ENCODE measurements at places on chromosomes 1 and 21. TPM values are rescaled to one million over a fixed set of nuclear protein-coding genes. Genes with fewer than 3 reads are reported as not detected.

DNA sequence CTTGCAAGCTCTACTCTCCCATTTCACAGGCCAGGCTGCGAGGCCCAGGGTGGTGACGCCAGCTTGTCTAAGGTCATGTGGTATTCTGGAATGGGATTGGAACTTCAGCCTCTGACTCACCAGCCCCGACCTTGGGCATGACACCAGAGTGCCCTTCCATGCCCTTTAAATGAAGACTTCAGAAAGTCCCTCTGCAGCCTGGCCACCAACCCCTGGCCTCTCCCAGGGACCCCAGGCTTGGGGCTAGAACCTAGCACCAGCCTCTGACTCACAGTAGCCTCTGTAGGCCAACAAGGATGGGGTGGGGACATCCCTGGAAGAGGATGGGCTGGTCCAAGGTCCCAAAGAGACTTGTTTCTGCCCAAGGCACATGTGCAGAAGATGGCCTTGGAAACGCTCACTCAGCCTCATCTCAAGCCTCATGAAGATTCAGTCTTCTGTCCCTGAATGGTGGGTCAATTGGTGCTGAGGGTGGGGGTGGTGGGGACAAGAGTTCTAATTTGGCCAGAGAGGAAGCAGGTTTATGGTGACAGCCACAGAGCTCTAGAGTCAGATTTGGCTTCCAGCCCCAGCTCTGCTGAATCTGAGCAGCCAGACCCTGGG is 36.1 kb upstream of the RUNX3 start:
- no peak for DNase-seq

GRCh38 chr1:228459091-228459993 is 27.8 kb upstream of the RNF187 start:
- no peak for DNase-seq

DNA sequence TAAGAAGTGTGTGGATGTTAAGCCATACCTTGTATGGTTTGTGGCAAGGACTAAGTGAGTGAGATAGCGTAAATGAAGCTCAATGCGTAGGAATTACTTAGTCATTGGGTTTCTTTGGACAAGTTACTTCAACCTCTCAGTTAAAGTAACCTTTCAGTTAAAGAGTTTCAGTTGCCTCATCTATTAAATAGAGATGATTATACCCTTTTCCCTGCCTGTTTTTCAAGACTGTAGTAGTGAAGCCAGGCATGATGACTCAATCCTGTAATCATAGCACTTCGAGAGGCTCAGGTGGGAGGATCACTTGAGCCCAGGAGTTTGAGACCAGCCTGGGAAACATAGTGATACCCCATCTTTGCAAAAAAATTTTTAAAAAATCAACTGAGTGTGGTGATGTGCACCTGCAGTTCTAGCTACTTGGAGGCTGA is 6.3 kb downstream of the ZMPSTE24 start:
- DNase-seq, result no peak

- peak; percentile 94 for DNase-seq
Measured at GRCh38 chr1:213987422-213987926, 299 bp upstream of the PROX1 start.

DNA sequence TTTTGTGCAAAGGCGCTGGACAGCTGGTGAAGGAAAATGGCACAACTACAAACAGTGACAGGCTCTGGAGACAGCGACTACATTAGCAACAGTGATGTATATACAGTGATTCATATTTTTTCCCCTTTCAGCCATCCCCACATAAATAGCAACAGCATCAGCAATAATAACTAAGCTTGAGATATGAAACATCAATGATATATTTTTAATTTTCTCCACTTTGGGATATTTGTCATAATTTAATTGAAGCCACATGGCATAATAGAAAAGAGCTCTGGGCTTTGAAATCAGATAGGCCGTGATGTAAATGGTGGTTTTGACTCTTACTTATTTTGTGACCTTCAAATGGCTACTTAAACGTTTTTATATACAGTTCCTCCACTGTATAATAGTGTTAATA is 764.3 kb upstream of the PRMT6 start:
- no peak for DNase-seq

GRCh38 chr1:232423591-232423990 is 206.3 kb downstream of the SIPA1L2 start:
- DNase-seq, result no peak

- no peak for DNase-seq
Measured at GRCh38 chr1:62304515-62304914, 14.7 kb downstream of the KANK4 start.

DNA sequence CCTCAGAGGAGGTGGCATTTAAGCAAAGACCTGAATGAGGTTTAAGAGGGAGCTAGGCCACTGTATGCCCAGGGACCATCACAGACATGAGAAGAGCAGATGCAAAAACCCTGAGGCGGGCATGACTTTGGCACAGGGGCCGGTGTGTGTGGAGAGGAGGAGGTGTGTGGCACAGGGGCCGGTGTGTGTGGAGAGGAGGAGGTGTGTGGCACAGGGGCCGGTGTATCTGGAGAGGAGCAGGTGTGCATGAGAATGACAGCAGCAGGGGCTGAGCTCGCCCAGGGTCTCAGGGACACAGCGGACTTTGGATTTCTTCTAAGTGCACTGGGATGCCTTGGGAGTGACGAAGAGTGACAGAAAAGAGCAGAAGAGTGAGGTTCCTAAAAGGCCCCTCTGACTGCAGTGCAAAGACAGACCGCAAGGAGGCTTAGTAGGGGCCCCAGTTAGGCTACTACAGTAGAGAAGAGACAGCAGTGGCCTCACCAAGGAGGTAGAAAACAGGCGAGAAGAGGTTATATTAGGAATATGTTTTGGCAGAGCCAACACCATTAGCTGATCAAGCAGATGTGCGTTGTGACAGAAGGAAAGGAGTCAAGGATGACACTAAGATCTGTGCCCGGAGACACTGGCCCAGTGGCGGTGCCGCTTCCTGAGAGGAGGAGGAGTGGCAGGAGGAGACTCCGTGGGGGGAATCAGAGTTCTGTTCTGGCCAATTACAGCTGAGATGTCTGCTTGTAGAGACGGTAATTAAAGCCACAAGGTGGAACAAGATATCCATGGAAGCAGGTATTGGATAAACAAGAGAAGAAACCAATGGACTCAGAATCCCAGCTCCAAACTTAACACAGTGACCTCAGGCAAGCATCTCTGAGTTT is 18.4 kb downstream of the ZBTB17 start:
- DNase-seq, result no peak

DNA sequence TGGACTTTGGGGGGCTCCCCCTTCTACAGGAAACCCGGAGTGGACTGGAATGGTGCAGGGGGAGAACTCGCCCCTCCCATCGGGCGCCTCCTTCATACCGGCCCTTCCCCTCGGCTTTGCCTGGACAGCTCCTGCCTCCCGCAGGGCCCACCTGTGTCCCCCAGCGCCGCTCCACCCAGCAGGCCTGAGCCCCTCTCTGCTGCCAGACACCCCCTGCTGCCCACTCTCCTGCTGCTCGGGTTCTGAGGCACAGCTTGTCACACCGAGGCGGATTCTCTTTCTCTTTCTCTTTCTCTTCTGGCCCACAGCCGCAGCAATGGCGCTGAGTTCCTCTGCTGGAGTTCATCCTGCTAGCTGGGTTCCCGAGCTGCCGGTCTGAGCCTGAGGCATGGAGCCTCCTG is at the start of gene TNFRSF14:
TNFRSF14 (plus strand) TSS at position 95 of the 401 bp plus-strand sequence; CDS start at position 389, 294 bp downstream.
- DNase-seq, result peak; percentile 52

GRCh38 chr1:24732186-24732885 is 12.9 kb upstream of the CLIC4 start:
- DNase-seq, result no peak

DNA sequence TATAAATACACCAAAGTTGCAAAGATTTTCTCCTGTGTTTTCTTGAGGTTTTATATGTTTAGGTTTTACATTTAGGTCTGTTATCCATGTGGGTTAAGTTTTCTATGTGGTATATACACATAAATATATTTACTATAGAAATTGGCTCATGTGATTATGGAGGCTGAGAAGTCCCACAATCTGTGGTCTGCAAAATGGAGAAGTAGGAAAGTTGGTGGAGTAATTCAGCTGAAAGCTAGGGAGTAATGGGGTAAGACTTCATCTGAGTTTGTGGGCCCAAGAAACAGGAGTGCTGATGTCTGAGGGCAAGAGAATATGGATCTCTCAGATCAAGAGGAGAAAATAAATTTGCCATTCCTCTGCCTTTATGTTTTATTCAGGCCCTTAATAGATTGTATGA is 146.0 kb downstream of the GPATCH2 start:
- no peak for DNase-seq

- no peak for DNase-seq
Measured at GRCh38 chr1:42935971-42936308, 22.7 kb downstream of the SLC2A1 start.

DNA sequence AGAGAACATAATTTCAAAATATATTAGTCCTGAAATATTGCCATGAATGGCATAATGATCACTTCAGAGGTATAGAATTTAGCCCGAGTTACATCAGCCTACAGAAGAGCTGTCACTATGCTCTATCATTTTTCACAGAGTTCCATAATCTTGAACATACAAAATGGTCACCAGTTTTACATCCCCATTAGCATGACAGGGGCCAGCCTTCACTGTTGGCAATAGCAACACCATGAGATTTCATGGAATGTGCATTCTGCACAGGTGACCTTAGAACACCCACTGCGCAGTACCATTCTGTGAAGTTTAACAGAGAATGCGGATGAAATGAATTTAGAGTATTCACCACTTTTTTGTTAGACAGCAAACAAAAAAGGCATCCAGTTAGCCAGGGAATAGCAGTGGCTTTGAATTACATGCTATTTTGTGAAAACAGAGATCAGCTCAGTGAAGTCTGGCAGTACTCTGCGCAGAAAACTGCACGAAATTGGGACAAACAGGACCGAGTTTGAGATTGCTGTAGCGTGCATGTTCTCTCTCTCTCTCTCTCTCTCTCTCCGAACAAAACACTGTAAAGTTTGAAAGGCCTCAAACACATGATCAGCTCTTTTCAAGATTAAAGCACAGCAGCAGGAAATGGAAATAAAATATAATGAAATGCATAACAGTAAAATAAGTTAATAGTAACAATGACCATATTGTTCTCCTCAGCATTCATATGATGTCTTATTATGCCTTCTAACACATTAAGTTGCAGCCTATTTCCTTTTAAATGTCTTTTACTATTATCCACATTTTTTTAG is 349.3 kb downstream of the USH2A start:
- DNase-seq, result no peak

- no peak for DNase-seq
Measured at GRCh38 chr1:168861421-168862004, 132.5 kb upstream of the DPT start.

GRCh38 chr1:183323849-183324683 is 94.1 kb downstream of the NMNAT2 start:
- DNase-seq, result no peak

- no peak for DNase-seq
Measured at GRCh38 chr1:118217141-118217838, 32.3 kb upstream of the SPAG17 start.

DNA sequence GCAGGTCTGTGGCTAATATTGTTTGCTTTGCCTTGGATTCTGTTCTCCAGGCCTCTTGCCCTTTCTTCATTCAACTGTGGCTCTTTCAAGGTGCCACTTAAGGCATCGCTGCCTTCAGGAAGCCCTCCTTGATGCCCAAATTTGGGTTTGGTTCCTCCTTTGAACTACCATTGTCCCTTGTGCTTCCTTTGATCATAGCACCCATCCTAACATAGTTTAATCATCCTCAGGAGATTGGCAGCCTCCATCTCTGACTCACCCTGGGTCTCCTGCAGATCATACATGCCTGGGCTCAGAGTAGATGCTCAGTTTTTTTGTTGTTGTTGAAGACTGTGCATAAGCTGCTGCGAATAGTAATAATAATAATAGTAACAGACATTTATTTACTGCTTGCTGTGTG is 54.4 kb upstream of the ACOT11 start:
- DNase-seq, result no peak

DNA sequence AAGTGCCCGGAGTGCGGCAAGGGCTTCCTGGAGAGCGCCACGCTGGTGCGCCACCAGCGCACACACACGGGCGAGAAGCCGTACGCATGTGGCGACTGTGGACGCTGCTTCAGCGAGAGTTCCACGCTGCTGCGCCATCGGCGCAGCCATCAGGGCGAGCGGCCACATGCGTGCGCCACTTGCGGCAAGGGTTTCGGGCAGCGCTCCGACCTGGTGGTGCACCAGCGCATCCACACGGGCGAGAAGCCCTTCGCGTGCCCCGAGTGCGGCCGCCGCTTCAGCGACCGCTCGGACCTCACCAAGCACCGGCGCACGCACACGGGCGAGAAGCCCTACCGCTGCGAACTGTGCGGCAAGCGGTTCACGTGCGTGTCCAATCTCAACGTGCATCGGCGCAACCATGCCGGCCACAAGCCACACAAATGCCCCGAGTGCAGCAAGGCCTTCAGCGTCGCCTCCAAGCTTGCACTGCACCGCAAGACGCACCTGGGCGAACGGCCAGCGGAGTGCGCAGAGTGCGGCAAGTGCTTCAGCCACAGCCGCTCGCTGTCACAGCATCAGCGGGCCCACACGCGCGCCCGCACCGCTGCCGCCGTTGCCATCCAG is 10.0 kb downstream of the ZNF672 start:
- DNase-seq, result no peak

GRCh38 chr1:186617926-186618325 is 62.3 kb downstream of the PTGS2 start:
- DNase-seq, result no peak

- DNase-seq, result no peak
Measured at GRCh38 chr1:3386205-3387002, 68.1 kb upstream of the ARHGEF16 start.

- DNase-seq, result no peak
Measured at GRCh38 chr1:39174390-39175081, 30.0 kb upstream of the MACF1 start.

DNA sequence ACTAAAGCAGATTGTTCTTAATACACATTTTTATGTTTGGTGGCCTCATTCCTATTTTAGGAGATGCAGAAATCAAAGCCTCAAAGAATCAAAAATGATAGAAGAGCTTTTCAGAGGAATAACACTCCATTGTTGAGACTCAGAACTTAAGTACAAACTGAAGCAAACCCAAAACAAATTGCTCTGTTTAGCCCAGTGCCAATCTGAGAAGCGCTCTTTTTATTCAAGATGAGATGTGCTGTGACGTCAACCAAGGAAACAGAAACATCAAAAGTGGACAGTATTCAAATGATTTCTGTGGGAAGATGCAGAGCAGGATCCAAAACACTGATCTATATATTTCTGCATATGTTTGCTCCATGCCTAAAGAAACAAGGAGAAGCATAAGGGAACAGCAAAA is 18.0 kb downstream of the COLGALT2 start:
- DNase-seq, result no peak

- no peak for DNase-seq
Measured at GRCh38 chr1:176801514-176802020, 338.6 kb downstream of the PAPPA2 start.

The RUNX3 gene
- total RNA-seq, result 2.8 TPM

The ANGPTL3 gene
- total RNA-seq, result not detected

The PPIAL4G gene
- 0.11 TPM for total RNA-seq

The SSX2IP gene
- total RNA-seq, result 11.4 TPM

The CYP4B1 gene
- total RNA-seq, result 29.4 TPM

The GABPB2 gene
- 19.1 TPM for total RNA-seq

The FCRL2 gene
- total RNA-seq, result not detected

The THEM5 gene
- not detected for total RNA-seq

The BLACAT1 gene
- 2.3 TPM for total RNA-seq

The TTLL7 gene
- total RNA-seq, result 22.7 TPM

The MNDA gene
- total RNA-seq, result 3.1 TPM

The ZNF683 gene
- total RNA-seq, result not detected

The TRABD2B gene
- total RNA-seq, result 1.1 TPM

The HORMAD1 gene
- 0.67 TPM for total RNA-seq

The VANGL2 gene
- 8.5 TPM for total RNA-seq

All from thyroid gland (tissue), 4 donors.